GM03348 (cell line): ENCODE measurements at places on chromosomes 2 and 18.
A peak's percentile ranks its signal among the peaks of the same experiment; 100 is the strongest.

- no peak for DNase-seq
Observed at GRCh38 chr18:8769509-8770095, 64.2 kb downstream of the MTCL1 start.

- DNase-seq, result no peak
Observed at GRCh38 chr18:63387861-63388260, 20.9 kb upstream of the KDSR start.

GRCh38 chr2:203578759-203579643 lies 43.9 kb upstream of the RAPH1 start:
- peak; percentile 42 for DNase-seq

GRCh38 chr2:240138254-240138984 lies 2.0 kb downstream of the OTOS start:
- DNase-seq, result no peak

- peak; percentile 35 for DNase-seq
Observed at GRCh38 chr2:86622519-86623042, 1.1 kb downstream of the RNF103 start.

DNA sequence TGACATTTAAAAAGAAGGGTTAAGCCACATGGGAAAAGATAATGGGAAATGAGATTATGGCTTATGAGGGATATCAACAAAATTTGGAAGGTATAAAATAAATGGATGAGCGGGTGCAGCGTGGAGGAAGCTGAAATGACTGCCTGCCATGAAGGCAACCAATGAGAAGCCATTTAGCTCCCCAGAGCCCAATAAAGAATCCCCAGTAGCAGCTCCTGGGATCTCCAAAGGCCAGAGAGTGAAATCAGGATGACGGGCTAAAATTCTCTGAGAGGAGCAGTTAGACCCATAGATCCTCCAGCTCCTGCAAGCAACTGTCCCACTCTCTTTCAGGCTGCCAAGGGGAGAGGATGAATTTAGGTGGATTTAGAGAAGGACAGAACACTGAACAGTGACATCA lies 12.9 kb upstream of the MAPRE3 start:
- DNase-seq, result no peak

DNA sequence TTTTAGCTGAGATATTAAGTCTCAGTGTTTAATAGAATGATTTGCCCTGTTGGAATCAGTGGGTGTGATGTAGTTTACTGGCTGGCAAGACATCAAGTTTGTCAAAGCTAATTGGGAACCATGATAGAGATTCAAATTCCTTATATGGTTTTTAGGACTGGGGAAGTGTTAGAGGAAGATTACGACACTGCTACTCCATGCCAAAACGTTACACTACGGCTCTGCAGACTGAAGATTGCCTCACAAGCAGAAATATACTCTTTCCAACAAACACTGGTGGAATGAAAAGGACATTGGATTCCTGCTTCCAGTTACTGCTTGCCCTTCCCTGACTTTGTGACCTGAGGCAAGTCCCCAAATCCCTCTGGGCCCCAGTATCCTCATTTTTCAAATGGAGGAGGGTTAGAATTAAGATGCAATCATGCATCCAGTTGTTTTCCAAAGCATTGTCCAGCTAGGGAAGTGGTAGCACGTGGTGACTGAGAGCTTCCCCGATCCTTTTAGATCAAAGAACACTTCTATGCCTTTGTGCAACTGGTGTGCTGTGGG lies 147.6 kb downstream of the CDC42EP3 start:
- DNase-seq, result peak; percentile 66

DNA sequence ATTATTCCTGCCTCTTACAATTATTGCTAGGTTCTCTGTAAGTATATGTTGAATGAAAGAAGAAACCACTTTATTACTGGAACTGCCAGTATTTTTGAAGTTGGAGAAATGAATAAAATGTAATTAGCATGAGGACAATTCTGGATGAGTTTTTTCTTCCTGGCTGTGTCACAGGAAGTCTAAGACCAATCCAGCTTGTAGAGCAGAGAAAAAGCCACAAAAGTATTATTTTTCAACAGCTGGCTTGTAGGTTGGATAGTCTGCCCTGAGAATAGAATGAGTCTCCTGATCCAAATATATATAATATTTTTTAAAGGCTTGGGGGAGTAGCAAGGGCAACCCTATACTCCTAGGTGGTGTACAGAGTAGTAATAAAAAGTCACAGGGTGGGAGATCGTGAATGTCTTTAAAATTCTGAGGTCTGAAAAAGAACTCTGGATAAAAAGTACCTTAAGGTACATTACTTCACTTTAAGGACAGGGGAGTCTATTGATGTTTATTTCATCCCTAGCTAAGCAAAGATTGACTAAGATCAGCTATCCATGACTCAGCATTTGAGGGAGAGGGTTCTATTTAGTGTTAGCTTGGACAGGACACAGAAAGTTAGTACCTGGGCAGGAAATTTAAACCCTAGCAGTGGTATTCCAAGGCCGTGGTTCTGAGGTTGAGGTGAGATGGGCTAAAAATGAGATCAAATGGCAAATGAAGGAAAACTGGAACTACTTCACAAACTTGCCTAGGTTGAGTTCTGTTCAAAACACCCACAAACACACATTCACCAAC lies 31.7 kb downstream of the SLC40A1 start:
- DNase-seq, result no peak

DNA sequence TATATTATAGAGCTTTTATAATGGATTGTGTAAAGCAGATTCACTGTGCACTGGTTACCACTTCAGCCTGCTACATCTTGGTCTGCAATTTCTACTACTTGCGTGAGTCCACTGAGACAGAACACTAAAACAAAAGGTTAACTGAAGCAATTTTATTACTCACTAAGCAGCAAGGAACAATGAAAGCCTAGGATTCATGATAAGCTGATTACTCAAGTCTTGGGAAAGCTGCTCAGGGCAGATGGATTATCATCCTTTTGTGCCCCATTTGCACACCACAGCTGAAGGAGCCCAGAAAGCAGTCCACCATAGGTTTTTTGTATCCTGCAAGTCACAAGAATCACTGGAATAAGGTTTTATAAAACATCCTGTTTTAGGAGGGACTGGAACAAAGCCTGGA lies 1215.2 kb upstream of the TMEFF2 start:
- DNase-seq, result no peak

- no peak for DNase-seq
Observed at GRCh38 chr18:3683483-3683882, 233.5 kb downstream of the TGIF1 start.

GRCh38 chr18:77003316-77003715 lies 129.3 kb downstream of the MBP start:
- no peak for DNase-seq

GRCh38 chr2:232386740-232387450 lies 8.3 kb downstream of the ALPP start:
- no peak for DNase-seq

DNA sequence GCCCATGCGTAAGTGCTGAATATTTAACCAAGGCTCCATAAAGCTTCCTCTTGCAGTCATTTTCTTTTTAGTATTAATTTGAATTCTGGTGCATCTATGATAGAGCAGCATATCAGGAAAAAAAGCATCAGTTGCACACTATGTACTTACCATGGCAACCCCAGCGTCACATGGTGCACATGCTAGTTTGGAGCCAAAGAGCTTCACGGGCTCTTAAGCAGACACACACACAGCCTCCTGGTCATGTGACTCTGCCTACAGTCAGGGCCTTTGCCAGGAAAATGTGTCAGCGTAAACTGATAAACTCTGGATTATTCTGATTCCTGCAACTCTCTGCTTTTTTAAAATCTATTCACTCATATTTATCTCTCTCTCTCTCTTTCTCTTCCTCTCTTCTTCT lies 30.2 kb downstream of the NYAP2 start:
- no peak for DNase-seq

GRCh38 chr18:36396190-36396589 lies 98.7 kb downstream of the FHOD3 start:
- no peak for DNase-seq

DNA sequence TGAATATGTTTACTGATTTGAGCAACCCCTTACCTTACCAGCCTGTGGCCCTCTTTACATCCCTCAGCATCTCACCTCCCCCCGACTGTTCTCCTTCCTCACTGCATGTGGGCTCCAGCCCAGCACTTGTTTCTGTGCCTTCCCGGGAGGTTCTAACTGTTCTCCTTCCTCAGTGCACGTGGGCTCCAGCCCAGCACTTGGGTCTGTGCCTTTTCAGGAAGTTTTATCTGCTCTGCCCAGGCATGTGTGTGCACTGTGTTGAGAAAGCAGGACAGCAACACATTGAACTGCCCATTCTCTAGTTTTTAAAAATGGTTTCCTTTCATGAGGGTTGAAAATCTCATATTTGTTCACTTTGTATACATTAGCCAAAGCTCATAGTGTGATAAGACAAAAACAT lies 158.4 kb downstream of the ATP9B start:
- no peak for DNase-seq

GRCh38 chr2:88950010-88950409 lies 258.5 kb downstream of the RPIA start:
- DNase-seq, result no peak
